Psoas muscle (tissue), 8 donors: ENCODE measurements at places on chromosomes 7 and 10.

- DNase-seq: no peak
Measured at GRCh38 chr7:95927756-95928155, 155.4 kb downstream of the DYNC1I1 start.

DNA sequence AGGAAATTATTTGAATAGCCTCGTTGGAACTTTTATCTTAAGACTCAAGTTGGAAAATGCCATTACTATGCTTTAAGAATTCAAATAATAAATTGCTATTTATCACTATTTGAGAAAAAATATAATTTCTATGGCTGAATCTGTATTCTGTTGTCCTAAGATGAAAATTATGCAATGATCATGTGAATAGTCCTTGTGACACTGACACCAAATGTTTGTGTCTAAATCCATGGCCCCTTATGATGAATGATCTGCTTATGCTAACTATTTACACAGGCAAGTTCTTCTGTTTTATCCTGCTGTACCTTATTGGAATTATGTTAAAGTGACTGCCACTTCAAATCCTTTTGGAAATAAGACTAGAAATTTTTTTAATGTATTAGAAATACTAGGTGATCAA is 208.7 kb downstream of the DOCK4 start:
- DNase-seq: no peak

DNA sequence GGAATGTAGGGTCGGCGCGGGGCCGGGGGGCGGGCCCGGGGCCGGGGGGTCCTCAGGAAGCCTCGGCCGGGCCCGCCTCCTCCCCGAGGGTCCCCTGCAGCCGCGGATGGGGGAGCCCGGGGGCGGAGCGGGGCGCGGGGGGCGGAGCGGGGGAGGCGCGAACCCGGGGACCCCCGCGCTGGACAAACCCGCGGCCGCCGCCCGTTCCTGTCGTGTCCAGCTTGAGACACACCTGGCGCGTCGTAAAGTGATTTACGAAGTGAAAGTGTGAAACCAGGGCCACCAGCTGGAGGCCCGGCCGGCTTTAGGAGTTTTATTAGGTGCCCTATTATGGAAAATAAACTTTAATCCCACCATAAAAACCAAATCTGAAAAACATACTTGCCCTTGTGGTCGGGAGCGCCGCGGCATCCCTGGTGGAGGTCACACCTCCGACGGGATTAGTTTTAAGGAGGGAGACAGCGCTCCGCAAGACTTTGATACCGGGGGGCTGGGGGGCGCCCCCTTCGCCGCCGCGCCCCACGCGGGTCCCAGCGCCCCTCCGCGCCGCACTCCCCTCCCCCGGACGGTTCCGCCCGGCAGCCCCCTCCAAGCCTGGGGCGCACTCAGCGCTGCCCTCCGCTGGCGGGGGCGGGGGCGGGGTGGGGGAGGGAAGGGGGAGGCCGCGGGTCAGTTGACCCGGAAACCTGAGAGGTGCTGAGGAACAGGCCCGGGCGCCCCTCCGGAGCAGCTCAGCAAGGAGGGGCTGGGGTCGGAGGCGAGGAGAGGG is 10.3 kb downstream of the MNX1 start:
- DNase-seq: no peak

DNA sequence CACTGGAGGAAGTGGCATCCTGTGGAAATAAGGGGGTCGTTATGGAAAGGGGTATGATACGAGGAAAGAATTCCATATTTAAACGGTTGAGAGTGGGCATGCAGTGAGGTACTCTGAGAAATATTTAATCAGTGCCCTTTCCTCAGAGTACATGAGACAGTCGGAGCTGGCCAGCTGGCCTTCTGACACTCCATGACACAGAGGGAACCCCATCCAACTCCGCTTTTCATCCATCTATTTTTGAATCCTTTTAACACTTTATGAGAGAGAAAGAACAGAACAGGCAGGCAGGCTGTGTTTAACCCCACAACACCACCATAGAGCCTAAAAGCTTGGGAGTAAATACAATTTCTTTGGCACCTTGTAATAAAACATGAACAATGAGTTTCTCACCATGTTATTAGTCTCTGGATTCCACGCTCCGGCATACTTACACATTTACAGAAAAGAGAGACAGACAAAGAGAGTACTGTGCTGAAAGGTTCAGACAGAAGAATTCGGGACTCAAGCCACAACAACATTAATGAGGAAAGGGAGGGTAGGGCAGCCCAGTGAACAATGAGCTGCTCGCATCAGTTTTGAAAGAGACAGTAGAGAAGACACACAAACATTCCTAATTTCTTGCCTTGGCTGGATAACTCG is 124.2 kb upstream of the PDLIM1 start:
- peak; percentile 38 for DNase-seq

GRCh38 chr10:4285121-4285520 is 500.1 kb upstream of the KLF6 start:
- no peak for DNase-seq

- DNase-seq: no peak
Measured at GRCh38 chr10:122164815-122165483, 106.1 kb upstream of the BTBD16 start.

DNA sequence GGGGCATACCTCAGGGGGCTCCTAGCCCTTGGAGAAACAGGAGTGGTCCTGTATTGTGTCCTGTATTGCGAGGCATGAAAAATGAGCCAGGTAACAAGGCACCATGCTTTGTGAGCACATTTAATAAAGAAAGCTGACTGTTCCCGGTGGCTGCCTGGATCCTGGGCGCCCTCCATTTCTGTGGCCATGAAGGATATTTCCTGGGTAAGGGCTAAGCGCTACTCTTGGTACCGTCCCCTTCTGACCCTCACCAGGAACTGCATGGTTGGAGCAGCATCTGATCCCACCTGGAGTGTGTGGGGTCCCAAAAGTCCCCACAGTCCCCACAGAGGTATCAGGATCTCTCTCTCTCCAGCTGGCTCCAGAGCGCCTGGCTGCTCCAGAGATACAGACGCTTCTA is 139.5 kb downstream of the MAPK8 start:
- DNase-seq: no peak
